ENCODE measurements at places on chromosomes 1 and 21.

- no peak for DNase-seq
Observed at GRCh38 chr1:81149649-81150325, 650.9 kb upstream of the ADGRL2 start.

GRCh38 chr21:42858185-42858847 is 21.0 kb downstream of the WDR4 start:
- no peak for DNase-seq

GRCh38 chr1:76128096-76128495 is 53.5 kb downstream of the ST6GALNAC3 start:
- DNase-seq = no peak

GRCh38 chr1:68143633-68144032 is 88.7 kb downstream of the WLS start:
- DNase-seq = no peak

- no peak for DNase-seq
Observed at GRCh38 chr1:30538226-30538992, 185.0 kb downstream of the MATN1 start.

GRCh38 chr1:13730751-13731482 is 30.9 kb downstream of the PRDM2 start:
- peak; percentile 36 for DNase-seq

DNA sequence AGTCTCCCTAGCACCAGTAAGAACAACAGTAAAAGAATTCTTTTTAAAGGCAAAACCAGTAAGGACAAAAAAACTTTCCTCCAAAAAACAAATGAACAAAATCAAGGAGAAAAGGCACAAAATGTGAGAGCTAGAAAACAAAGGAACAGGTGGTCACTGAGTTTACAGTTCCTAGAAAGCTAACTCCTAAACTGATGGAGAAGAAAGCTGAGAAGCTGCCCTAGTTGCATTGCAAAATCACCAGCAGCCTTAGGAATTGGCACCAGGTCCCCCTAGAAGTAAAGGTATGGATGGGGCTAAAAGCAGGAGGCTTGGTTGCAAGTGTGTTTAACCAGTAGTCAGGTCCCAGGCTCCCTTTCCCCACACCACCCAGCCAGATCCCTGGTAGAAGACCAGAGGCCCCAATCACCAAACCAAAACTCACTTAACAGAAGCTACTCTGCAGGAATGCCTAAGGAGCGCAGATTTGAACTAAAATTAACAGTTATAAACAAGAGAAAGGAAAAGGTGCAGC is 47.6 kb downstream of the RAB3GAP2 start:
- no peak for DNase-seq

DNA sequence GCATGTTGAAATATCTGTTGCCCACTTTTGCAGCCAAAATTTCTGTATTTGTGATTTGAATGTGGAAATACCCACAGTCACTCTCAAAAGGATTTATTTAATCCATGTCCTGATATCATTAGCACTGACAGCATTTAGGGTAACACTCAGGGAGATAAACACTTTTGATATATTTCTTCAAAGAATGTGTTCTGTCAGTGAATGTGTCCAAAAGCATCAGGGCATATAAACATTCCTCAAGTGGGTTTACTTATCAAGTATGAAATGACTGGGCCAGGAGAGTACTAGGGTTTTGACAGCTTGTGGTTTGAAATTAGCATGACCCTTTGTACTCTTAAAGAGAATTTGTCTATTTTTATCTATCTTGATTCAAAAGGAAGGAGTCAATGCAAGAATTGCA is 1302.1 kb upstream of the ADGRL2 start:
- no peak for DNase-seq

- no peak for DNase-seq
Observed at GRCh38 chr1:64967381-64967780, 1.0 kb upstream of the JAK1 start.

DNA sequence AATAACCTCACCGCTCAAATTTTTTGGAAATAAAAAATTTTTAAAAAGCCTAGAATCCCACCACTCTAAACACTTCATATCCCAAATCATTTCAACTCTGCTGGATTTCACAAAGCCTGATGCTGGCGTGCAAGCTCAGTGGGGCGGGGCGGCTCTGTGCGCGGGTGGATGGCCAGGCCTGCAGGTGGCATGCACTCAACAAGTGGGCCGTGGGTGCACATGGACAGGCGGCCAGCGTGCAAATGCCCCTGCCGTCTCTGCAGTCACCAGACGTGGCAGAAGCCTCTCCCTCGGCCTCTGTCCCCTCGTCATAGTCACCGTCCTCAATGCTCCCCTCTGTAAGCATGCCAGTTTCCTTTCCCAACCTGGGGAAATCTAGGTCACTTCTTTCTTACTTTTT is 6.6 kb upstream of the PDE9A start:
- DNase-seq = no peak

DNA sequence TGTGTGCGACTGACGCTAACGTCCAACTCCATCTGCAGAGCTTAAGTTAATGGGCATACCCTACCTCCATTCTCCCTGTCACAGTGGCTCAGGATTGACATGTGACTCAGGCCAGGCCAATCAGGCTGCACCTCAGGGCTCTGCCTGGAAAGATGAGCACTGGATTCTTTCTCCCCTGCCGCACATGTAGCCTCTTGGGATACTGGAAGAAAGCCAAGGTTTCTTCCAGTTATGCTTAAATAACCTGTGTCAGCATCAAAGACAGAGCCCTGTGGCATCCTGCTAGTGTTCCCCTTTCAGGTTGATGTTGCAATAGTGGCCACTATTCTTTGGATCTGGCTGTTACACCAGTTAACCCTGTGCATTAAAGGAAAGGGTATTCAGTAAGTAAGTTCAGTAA is 55.0 kb upstream of the SYT6 start:
- peak; percentile 51 for DNase-seq

GRCh38 chr1:160251687-160252526 is 10.4 kb downstream of the DCAF8 start:
- peak; percentile 85 for DNase-seq

DNA sequence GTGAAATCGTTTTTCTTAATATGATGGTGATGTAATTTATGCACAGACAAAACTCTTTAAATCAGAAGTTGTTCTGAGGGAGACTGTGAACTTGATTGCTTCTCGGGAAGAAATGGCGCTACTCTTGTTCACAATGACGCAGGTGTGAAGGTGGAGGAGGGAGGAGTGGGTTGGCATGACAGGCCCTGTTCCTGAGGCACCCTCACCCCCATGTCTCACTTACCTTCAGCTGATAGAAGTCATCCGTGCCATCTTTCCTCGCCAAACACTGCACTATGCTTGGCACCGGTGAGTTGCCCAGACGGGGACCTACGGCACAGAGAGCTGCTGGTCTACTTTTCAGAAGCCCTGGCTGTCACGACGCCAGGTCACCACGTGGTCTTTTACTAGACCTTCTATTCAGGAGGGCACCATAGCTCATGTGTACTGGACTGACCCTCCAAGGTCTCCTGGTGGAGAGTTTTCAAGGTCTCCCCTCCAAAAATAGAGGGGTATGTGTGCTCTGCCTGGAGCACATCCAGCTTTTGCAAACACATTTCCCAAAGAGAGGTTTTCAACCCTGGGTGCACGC is 27.1 kb downstream of the STK40 start:
- DNase-seq = no peak

DNA sequence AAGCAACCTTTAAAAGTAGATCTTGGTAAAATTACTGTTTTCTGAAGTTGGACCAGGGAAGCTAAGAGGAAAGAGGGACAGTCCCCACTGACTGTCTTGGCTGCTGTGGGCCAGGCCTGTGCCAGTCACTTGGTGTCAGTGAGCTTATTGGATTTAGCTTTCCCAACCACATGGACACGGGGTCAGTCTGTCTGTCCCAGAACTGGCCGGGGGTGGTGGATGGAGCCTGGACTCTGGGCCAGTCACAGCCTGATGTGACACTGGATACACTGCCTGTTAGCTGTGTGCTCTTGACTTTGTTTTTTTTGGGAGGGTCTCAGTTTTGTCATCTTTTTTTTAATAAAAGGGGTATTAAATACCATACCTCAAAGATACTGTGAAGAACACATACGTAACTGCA is 96.7 kb downstream of the GALNT2 start:
- no peak for DNase-seq

- DNase-seq = no peak
Observed at GRCh38 chr1:33442141-33442540, 11.2 kb upstream of the PHC2 start.

- DNase-seq = no peak
Observed at GRCh38 chr1:197735461-197735860, 39.8 kb downstream of the DENND1B start.

DNA sequence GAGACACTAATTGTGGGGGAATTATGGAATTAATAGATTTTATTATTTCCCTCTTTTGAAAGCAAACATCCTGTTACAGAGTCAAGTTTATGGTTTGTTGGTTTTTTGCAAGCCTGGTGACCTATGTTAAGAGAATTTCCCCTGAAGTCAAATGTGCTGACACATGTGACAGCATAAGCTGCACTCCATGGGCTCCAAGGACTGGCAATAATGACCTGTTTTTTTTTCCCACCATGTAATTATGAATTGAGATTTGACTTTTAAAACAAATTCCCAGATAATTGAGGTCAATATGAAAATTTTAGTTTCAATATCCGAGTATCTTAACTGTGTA is 242.5 kb upstream of the SGIP1 start:
- peak; percentile 60 for DNase-seq

DNA sequence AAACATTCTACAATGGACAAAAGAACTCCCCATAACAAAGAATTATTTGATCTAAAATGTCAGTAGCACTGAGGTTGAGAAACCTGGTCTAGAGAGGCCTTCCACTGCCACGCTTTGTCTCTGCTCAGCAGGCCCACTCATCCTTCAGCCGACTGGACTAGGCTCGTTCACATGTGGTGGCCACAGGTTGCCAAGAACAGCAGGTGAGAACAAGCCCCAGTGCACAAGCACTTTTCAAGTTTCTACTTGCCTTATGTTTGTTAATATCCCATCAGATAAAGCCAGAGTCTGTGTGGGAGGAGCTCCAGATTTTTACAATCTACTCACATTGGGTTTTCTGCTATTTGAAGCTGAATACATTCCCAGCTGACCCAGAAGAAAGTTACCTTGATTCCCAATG is 9.1 kb upstream of the EFHD2 start:
- no peak for DNase-seq

DNA sequence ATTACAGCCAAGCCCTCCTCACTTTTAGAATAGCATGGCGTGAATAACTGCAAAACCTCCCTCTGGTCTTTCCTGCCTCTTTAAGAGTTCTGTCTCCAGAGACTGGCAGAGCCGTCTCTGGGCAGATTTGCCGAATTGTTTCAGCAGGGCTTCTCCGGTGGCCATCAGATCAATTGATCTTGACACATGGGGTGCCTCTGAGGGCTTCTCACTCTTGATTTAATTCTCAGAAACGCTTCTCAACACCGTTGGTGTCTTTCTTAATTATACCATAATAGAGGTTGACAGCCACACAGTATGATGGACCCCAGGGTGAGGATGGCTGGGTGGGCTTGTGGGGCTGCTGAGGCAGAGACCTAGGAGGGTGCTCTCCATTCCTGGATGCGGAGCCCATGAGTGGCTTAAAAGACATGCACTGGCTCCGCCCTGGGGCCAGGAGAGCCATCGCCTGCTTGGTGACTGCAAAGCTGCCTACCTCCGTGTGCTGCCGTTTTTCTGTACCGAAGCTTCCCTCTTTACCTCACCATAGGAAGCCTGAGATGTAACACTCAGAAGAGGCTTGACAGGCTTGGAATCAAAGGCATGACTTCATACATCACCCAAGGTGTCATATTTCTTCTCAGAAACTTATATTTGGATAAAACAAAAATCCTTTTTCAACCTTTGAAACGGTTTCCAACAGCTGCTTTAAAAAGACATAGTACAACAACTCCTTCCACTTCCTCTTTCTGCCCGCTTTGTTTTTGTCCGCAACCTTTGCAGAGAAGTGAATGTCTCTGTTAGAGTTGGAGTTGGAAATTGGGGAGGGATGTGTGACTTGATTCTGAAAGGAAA is 82.9 kb downstream of the GALNT2 start:
- peak; percentile 43 for DNase-seq

- DNase-seq = no peak
Observed at GRCh38 chr1:17273096-17273495, 24.2 kb downstream of the PADI3 start.

DNA sequence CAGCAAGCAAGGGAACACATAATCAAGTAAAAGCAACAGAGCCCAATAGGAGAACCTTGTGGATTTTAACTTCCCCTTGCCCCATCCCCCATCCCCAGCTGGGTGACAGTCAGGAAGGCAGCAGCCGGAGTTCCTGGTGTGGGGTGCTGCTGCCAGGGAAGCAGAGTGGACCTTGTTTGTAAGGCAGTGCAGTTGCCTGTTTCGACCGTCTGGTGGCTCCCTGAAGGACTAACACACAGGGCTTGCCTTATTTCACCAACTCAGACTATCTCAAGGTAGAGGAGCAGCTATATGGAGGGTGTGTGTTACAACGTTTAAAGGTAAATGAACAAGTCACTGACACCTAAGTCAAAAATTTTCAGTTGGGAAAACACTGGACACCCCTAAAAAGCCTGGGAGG is 6.6 kb downstream of the KRTAP10-8 start:
- DNase-seq = peak; percentile 24

- DNase-seq = no peak
Observed at GRCh38 chr1:228919914-228920313, 184.6 kb downstream of the RHOU start.

DNA sequence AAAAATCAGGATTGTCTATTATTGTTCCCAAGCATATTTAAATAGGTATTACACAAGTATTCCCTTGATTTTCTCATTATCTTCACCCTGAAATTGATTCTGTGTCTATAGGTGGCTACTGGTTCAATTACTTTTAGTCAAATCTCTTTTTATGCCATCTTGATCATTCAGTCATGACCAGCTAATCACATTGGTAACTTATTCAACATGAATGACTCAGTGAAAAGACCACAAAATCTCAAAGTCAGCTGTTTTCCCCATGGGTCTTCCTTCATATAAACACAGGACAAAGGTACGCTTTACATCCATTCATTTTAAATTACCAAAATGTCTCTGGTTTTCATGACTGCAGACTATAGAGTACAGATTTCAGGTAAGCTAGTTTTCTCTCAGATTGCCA is 23.7 kb upstream of the NRIP1 start:
- DNase-seq = no peak

GRCh38 chr1:175733722-175734121 is 9.7 kb downstream of the TNR start:
- DNase-seq = no peak

DNA sequence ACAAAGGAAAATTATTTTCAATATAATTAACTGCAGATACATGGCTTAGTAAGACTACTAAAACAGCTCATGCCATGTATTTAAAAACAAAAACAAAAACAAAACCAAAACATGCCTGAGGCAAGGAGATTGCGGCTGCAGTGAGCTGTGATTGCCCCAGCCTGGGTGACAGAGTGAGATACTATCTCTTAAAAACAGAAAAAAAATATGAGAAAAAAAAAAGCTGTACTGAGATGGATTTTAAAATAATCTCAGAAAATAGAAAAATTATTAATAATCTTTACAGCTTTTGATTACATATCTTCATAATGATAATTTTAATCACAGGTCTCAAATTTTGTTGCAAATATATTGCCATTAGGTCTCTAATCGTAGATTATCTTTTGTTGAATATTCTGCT is 24.0 kb upstream of the LIN9 start:
- DNase-seq = no peak

GRCh38 chr1:234396092-234396491 is 22.8 kb downstream of the COA6 start:
- no peak for DNase-seq

- no peak for DNase-seq
Observed at GRCh38 chr1:202505356-202505755, 156.9 kb downstream of the PPP1R12B start.

GRCh38 chr1:207918581-207918980 is 7.7 kb upstream of the CD34 start:
- no peak for DNase-seq
